ENCODE measurements at places on chromosomes 5 and 9. TPM values are rescaled to one million over a fixed set of nuclear protein-coding genes. Genes with fewer than 3 reads are reported as not detected.

Gene NAIP
- 1.3 TPM for polyA plus RNA-seq

Gene EPB41L4B
- polyA plus RNA-seq, result 0.11 TPM

Gene B4GALT7
- polyA plus RNA-seq, result 101 TPM

Gene ARHGEF37
- 4.9 TPM for polyA plus RNA-seq

Gene BTNL8
- polyA plus RNA-seq, result not detected

Gene SVEP1
- polyA plus RNA-seq, result 0.04 TPM

Gene TMEM215
- polyA plus RNA-seq, result not detected

Gene CCDC180
- 0.41 TPM for polyA plus RNA-seq

Gene COMMD10
- 8.1 TPM for polyA plus RNA-seq

DNA sequence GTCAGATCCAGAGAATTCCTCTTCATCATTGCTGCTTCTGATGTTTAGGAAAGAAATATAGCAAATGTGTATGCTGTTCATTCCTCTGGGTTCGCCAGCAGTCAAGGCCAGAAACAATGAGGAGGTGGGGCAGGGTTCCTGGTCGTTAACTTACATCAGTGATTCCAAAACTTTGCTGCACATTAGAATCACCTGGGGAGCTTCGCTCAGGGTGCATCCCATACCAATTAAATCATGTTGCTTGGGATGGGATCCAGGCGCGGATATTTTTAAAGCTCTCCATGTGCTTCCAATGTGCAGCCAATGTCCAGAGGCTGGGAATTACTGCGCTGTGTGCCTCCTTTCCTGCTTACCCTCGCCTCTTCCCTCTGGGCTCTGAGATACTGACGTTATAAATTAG is 227.9 kb upstream of the KLF9 start:
- DNase-seq, result no peak

- DNase-seq, result no peak
Measured at GRCh38 chr5:93584596-93585040, 1.6 kb downstream of the NR2F1 start.

DNA sequence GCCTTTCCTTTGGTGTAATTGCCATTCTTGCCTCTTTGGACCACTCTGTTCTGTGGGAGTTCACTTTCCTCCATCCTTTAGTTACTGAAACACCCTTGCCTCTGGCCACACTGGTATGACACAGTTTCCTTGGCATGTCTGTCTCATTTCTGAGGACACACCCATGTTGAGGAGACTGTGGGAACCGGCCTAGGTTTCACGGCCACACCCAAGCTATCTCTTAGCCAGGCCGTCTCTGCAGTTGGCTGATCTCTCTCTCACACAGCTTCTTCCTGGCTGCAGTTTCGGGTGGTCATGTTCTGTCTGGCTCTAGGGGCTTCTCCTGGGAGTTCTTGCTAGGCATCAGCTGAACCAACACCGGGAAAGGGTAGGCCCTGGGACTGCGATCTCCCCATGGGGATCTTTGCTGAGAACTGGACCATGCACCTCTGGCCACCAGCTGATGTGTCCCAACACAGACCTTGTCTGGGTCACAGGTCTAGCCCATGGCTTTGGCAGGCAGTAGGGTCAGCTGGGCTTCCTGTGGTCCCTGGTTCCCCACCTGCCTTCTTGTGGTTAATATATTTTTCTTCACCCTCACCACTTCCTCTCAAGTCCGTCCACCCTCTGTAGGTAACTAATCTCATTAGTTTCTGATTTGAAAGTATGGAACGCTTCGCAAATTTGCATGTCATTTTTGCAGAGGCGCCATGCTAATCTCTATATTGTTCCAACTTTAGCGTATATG is 24.9 kb downstream of the ARHGEF37 start:
- no peak for DNase-seq

DNA sequence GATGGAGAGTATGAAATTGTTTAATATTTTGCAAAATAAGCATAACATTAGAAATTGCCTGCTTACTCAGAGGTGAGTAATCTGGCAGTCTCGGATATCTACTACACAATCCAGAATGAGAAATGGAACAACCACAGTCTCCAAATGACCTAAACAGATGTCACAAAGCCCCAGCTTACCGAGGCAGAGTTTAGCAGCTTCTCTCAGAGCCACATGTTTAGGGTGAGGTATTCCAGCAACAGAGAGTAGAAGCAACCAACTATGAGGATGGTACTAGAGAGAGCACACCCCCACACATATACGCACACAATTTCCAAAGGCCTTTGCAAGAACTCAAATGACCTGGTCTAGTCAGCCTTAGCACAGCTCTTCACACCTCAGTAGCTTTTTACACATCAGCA is 122.7 kb upstream of the LPAR1 start:
- no peak for DNase-seq

- DNase-seq, result no peak
Measured at GRCh38 chr5:155091063-155091648, 77.6 kb downstream of the KIF4B start.

DNA sequence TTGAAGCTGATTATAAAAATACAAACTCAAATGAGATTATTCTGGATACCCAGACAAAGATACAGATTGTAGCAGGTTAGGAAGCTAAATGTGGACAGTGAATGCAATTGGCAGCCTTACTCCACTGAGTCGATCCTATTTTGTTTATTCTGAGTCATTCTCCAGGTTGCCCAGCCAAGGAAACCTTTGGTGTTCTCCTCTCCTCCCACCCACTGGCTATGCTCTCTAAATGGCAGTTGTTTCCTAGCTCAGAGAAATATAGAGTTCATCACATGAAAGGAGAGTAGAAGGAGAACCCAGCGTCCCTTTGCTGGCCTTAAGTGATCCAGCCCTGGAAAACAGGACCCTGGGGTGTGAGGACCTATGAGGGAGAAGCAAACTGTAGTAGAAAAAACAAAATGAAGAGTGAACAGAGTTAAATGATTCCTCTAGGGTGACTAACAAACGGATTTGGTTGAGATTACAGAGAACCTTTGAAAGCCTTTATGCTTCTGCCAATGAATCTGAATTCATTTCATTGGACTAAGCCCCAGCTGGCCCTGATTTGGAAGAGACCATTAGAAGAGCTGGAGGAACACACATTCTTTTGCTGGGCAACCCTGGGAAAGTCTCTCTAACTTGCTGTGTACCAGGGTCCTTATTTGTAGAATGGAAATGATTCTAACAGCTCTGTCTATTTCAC is 95.1 kb downstream of the BRINP1 start:
- DNase-seq, result no peak

GRCh38 chr9:34486572-34486971 is 28.0 kb downstream of the DNAI1 start:
- DNase-seq, result no peak

DNA sequence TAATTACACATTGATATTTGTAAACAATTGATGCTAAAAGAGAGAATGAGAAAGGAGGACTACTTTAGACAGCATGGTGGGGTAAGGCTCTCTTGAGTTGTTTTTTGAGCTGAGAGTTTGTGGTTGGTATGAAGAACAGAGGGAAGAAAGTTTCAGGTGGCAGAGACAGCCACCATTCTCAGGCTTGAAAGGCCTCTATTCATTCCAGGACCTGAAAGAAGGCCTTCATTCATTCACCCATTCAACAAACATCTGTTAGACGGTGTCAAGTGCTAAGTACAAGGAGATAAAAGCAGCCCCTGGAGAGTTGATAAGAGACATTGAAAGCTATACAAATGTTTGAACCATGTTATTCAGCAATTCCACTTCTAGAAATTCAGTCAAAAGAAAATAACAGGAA is 21.7 kb upstream of the ADAM19 start:
- no peak for DNase-seq

DNA sequence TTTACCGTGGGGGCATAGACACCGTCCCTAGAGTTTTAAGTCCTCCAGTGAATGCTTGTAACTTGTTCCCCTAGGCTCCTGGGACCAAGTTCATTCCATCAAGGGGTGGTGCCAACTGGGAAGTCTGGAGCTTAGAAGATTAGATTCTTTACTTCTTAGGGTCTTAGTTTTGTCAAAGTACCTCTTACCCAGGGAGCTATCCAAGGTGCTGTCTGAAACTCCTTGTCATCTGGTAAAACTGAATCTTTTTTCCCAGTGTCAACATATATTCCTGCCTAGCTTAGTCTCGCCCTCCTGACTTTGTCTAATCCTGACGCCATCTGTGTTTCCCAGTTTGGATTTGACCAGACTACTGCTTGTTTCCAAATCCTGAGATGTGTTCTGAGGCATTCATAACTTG is 41.6 kb downstream of the MAMDC2 start:
- peak; percentile 44 for DNase-seq

GRCh38 chr5:160315968-160316367 is 3.6 kb upstream of the CCNJL start:
- peak; percentile 72 for DNase-seq

DNA sequence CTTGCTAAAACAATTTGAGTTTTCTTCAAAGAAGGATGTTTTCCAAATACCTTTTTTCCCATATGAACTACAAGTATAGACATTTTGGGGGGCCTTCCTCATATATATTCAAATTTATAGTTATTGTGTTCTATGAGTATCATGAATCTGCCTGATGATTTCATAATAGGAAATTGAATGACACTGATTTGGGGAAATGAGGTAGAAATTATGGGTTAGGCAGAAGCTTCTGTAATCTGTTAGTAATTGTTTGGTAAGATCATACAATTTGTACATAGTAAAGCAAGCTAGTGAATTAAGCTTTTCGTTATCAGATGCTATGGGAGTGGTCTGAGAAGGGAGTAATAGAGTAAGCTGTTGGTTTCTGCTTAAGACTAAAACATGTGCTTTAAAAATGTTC is 98.0 kb downstream of the TRIO start:
- DNase-seq, result no peak

DNA sequence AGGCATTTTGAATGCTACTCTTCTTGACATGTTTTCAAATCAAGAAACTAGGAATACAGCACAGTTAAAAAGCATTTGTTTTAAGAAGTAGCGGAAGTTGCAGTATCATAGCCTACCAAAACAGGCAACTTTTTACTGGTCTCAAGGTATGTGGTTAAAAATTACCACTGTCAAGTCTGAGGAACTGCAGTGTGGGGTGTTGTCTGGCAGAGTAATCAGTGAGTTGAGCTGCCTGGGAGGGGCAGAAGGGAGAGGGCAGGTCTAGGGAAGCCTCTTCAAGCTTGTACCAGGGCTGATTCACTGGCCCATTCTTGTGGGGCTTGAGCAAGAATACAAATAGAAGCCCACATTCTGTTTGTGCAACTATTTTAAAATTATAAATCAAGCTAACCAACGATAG is 42.4 kb upstream of the SV2C start:
- no peak for DNase-seq

- DNase-seq, result no peak
Measured at GRCh38 chr9:4081956-4082355, 217.9 kb downstream of the GLIS3 start.

GRCh38 chr9:8600914-8601680 is 801.5 kb upstream of the DMAC1 start:
- DNase-seq, result no peak

GRCh38 chr5:100469767-100470166 is 65.4 kb upstream of the FAM174A start:
- no peak for DNase-seq

DNA sequence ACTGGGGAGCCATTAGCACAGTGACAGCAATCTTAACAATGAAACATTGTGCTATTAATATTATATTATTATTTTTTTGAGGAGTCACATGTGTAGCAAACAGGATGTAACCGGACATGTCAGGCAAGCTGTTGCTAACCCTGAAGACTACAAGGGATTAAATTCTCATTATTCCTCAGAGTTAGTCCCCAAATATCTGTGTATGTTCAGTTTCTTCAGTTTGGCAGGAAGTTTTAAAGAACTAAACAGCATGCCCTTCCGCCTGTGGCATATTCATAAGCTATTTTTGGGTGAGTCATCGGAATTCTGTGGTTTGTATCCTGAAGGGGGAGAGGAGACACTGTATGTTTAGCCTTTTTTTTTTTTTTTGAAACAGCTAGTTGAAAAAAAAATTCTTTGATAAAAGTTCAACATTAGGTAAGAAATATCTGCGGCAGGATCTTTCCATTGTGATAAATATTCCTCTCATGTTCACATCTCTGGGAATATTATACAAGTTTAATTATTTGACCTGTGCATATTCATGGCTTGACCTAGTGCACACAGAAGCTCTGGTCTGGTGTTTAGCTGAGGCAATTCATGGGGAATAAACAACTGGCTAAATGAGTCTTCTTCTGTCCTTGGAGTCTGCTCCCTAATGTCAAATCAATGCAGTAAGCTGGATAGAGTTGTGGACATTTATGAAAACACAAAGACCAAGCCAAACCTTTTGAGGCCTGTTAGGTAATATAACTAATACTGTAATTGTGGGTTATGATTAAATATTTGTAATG is 202.7 kb upstream of the CDKN2B start:
- peak; percentile 92 for DNase-seq

DNA sequence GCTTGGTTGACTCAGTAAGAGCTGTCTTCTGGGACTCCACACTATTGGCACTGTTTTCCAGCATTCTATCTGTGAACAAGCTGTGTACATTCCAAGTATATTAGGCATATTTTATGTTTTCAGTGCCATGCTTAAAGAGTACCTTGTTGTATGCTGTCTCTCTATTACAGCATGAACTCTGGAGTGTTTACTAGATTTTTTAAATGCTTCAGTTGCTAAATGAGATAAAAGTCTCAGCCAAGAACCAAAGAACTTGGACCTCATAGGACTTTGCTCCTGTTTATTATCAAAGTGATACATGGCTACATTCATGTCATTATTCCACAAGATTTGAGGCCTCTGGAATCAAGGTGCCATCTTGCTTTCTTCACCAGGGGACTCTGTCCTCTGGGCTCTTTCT is 167.2 kb downstream of the C9orf152 start:
- DNase-seq, result no peak

GRCh38 chr5:74446725-74447241 is 193.7 kb downstream of the ENC1 start:
- no peak for DNase-seq

GRCh38 chr9:81686614-81687520 is 2.5 kb downstream of the TLE1 start:
- peak; percentile 89 for DNase-seq

Data from endothelial cell of umbilical vein (primary cell).